ENCODE measurements at places on chromosomes 16 and 17. TPM values are rescaled to one million over a fixed set of nuclear protein-coding genes. Genes with fewer than 3 reads are reported as not detected.

DNA sequence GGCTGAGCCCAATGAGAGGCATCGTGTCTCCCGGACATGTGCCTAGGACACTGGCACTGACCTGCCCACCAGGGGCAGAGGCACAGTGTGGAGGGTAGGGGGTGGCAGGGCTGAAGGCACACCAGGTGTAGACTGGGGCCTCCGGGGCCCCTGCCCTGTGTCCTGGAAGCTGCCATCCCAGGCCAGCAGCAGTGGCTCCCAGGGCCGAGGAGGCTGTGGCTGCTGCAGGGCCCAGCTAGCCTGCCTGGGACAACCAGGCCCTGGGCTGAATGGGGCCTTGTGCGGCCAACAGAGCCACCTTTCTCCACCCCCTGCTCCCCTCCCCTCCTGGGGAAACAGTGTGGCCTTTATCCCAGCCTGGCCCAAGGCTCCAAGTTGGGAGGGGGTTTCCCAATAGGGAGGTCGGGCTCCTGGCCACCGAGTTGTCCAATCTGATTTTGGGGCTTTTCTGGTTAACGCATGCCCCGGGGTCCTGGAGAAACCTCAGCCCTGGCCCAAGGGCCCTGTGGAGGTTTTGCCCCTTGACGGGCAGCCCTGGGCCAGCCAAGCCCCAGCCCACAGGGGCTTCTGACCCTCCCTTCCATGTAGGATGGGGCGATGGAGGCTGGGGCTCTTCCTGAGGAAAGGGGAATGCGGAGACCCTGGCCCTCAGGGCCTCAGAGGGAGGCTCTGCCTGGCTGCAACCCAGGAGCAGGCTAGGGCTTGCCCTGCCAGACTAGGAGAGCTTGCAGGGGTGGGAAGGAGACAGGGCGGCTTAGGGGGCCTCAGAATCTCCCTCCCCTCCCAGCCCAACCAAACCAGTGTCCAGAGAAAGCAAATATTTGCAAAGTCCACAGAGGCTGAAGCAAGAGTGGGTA, 4.2 kb downstream of the MTSS2 start:
- no peaks in the 10 kb centered on the region for H3K36me3 ChIP-seq
- H3K27me3 ChIP-seq = no peaks in the 10 kb centered on the region
- H3K4me3 ChIP-seq = peak overlapping the region; percentile 1
- peaks cover 51% of the 10 kb centered on the region for H3K4me1 ChIP-seq
- DNase-seq = no peak

Gene PMP22
- total RNA-seq = 246 TPM

DNA sequence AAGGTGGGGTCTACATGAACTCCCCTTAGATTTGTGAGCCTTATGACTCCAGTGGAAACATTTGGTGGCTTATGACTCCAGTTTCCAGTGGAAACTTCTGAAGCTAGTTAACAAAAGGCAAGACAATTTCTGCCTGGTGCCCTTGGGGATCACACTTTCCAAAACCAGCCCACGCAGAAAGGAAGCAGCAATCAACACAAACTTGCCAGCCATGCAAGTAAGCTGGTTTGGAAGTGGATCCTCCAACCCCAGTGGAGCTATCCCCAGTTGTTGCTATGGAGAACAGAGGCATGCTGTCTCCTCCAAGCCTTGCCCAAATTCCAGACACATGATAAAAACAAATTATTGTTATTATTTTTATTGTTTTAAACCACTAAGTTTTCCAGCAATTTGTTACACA, 130.9 kb downstream of the CDH11 start:
- H3K4me1 ChIP-seq = no peaks in the 10 kb centered on the region
- DNase-seq = no peak
- H3K27me3 ChIP-seq = no peaks in the 10 kb centered on the region
- H3K4me3 ChIP-seq = no peak overlapping the region

GRCh38 chr16:89828199-89828869, at the start of gene SPIRE2:
SPIRE2 (plus strand) TSS chr16:89828475; CDS start chr16:89828551, 76 bp downstream.
- peak within 1 kb of the TSS; percentile 80 for H3K27ac ChIP-seq
- no peaks in the 10 kb centered on the region for H3K27me3 ChIP-seq
- H3K4me1 ChIP-seq = peaks cover 21% of the 10 kb centered on the region
- H3K4me3 ChIP-seq = peak within 1 kb of the TSS; percentile 66
- no peaks in the 10 kb centered on the region for H3K36me3 ChIP-seq

GRCh38 chr16:56610017-56610608, 1.7 kb downstream of the MT2A start:
- peak overlapping the region; percentile 83 for H3K27ac ChIP-seq
- no peak for DNase-seq
- peaks cover 51% of the 10 kb centered on the region for H3K4me1 ChIP-seq
- H3K36me3 ChIP-seq = no peaks in the 10 kb centered on the region
- H3K27me3 ChIP-seq = no peaks in the 10 kb centered on the region

- H3K27me3 ChIP-seq = no peaks in the 10 kb centered on the region
- H3K36me3 ChIP-seq = no peaks in the 10 kb centered on the region
- DNase-seq = no peak
- no peak overlapping the region for H3K4me3 ChIP-seq
- H3K27ac ChIP-seq = peak overlapping the region; percentile 59
Measured at GRCh38 chr17:68577497-68577821, 23.7 kb downstream of the FAM20A start.

Gene PRR35
- total RNA-seq = not detected

- H3K4me1 ChIP-seq = peaks cover 78% of the 10 kb centered on the region
- H3K36me3 ChIP-seq = no peaks in the 10 kb centered on the region
- DNase-seq = no peak
- peak overlapping the region; percentile 98 for H3K27ac ChIP-seq
- H3K4me3 ChIP-seq = peak overlapping the region; percentile 96
Measured at GRCh38 chr17:1487939-1488825, 4.3 kb downstream of the MYO1C start.

DNA sequence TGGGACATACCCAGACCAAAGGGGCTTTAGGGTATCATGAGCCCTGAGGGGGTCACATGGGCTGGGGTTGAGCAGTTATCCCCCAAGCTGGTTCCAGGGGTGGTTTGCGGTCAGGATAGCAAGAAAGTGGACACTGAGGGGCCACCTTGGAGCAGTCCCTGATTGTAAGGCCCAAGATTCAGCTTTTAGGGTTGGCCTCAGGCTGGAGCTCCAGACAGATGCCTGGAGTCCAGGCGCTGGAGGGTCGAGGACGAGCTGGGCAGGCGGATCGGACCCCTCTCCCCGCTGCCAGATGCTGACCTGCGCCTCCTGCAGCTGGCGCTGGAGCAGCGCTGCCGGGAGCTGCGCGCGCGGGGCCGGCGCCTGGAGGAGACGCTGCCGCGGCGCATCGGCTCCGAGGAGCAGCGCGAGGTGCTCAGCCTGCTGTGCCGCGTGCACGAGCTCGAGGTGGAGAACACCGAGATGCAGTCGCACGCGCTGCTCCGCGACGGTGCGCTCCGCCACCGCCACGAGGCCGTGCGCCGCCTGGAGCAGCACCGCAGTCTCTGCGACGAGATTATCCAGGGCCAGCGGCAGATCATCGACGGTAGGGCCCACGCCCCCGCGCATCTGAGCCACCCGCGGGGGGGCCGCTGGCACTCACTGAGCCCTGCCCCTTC, 10.0 kb downstream of the BTBD17 start:
- no peak overlapping the region for H3K27ac ChIP-seq
- no peak overlapping the region for H3K4me3 ChIP-seq
- no peaks in the 10 kb centered on the region for H3K27me3 ChIP-seq
- no peaks in the 10 kb centered on the region for H3K36me3 ChIP-seq
- no peaks in the 10 kb centered on the region for H3K4me1 ChIP-seq

DNA sequence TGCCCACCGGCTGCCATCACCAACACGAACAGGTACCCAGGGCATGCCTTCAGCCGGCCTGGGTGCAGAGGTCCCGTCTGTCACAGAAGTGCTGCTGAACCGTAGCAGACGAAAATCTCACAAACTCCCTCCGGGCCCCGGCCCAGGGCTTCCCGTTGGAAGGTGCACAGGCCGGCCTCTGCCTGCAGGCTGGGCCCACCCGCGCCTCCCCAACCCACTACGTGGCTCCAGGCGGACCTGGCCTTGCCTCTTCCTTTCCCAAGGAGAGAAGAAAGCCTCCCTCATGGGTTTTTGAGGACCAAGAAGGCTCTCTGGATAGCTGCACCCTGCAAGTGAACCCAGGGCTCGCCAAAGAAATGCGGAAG, 45.5 kb upstream of the PABPN1L start:
- peaks cover 16% of the 10 kb centered on the region for H3K4me1 ChIP-seq
- no peaks in the 10 kb centered on the region for H3K27me3 ChIP-seq
- H3K4me3 ChIP-seq = no peak overlapping the region
- no peak for DNase-seq
- no peaks in the 10 kb centered on the region for H3K36me3 ChIP-seq

Gene ACTG1
- total RNA-seq = 2,441 TPM

DNA sequence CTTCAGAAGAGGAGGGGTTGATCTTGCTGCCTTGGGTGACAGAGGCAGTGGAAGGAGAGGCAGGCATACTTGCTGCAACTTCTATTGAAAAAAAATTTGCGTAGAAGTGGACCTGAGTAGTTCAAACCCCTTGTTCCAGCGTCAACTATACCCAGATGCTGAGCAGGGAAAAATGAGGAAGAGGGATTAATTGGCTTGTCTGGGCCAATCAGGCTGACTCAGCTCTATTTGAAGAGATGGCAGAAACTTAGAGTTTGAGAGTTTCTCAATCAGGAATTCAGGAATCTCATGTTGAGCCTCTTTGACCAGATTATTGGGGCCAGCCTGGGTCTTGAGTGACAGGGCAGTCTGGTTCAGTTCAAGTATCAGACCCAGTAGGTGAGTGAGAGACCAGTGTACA, 17.6 kb downstream of the CASC3 start:
- no peaks in the 10 kb centered on the region for H3K36me3 ChIP-seq
- no peak for DNase-seq
- H3K27ac ChIP-seq = peak overlapping the region; percentile 24
- no peaks in the 10 kb centered on the region for H3K27me3 ChIP-seq

DNA sequence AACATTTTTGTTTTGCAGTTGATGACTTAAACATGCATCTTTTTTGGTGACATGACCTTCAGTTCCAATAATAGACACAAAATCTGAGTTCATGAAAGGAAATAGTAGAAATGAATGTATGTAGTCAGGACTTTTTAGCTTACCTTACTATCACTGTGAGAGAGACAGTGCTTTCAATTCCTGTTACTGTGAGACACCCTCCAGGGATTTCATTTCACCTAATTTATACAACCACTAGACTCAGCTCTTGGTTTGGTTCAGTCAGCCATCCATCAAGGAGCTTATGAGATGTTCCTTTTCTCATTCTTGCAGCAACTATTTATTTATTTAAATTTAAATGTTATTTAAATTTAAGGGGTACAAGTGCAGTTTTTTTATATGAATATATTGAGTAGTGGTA, 77.9 kb downstream of the MAP2K4 start:
- H3K4me1 ChIP-seq = no peaks in the 10 kb centered on the region
- DNase-seq = no peak
- no peaks in the 10 kb centered on the region for H3K27me3 ChIP-seq

Gene RND2
- total RNA-seq = 1.5 TPM

Gene PCGF2
- total RNA-seq = 25.8 TPM

DNA sequence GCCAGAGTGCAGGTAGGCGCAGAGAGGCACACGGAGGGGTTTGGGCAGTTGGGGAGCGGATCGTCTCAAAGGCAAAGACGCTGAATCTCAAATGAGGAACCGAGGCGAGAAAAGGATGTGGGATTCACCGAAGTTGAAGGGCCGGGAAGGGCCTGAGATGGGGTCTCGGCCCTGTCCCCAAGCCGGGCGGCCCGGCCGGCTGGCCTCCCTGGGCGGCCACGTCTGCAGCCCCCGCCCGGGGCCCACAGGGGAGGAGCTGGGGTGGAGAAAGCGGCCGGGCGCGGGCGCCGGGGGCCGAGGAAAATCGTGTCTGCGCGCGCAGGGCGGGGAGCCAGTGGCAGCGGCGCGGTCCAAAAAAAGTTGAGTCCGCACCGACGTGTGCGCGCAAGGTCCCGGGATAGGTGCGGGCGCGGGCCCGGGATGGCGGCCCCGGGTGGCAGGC, 458 bp downstream of the SLC12A4 start:
- H3K4me3 ChIP-seq = peak overlapping the region; percentile 81
- H3K36me3 ChIP-seq = peaks cover 4% of the 10 kb centered on the region
- peak overlapping the region; percentile 89 for H3K27ac ChIP-seq
- H3K4me1 ChIP-seq = peaks cover 60% of the 10 kb centered on the region

DNA sequence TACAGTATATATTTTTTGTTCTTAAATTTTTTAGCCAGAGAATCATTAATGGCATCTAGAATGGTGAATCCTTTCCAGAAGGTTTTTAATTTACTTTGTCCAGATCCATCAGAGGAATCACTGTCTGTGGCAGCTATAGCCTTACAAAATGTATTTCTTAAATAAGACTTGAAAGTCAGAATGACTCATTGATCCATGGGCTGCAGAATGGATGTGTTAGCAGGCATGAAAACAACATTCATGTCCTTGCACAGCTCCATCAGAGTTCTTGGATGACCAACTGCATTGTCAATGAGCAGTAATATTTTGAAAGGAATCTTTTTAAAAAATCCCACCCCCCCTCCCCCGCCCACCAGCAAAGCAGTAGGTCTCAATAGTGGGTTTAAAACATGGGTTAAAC, 51.4 kb downstream of the CACNG1 start:
- no peak overlapping the region for H3K27ac ChIP-seq
- no peak for DNase-seq
- no peaks in the 10 kb centered on the region for H3K4me1 ChIP-seq
- H3K36me3 ChIP-seq = no peaks in the 10 kb centered on the region

DNA sequence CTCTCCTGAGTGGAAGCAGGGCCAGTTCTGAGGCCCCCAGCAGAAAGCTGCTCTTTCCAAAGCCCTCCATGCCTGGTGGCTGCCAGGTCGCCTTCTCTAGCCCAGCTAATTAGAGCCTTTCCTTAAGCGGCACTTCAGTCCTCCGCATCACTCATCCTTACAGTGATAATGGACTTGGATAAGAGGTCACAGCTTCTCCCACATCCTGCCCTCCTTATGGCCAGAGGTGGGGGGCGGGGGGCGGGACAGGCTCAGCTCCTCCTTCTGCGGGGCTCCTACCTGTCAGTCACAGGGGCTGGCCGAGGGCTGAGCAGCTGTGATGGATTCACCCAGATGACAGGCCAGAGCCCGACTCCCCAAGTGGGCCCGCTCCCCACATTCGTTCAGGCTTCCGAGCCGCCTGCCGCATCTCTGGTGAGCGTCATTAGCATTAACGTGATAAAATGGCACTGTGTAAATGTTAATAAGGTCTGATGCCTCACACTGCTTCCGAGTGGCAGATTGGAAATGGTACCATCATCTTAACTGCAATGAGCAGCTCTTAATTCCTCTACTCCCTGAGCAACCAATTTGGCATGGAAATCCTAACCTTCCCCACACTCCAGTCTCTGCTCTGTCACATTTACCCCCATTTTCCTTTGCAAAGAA, 41.3 kb downstream of the GRIN2C start:
- DNase-seq = no peak
- no peaks in the 10 kb centered on the region for H3K4me1 ChIP-seq
- H3K27me3 ChIP-seq = no peaks in the 10 kb centered on the region
- no peak overlapping the region for H3K4me3 ChIP-seq
- H3K36me3 ChIP-seq = no peaks in the 10 kb centered on the region
- no peak overlapping the region for H3K27ac ChIP-seq

DNA sequence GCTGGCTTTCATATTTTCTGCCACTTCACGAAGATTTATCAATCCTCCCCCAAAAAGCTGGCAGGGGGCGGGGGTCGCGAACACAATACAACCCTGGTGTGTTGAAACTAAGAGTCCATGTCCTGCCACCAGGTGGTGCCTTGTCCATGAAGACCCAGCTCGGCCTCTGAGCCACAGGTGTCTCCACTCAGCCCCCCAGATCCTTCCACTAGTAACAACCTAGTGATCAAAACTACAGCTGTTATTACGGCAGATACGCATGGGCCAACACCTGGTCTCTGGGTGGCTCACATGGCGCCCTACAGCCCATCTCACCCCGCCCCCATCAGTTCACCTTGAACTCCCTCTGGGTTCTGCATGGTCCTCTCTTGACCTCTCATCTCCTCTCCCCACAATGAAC, 27.7 kb downstream of the USP7 start:
- no peak overlapping the region for H3K4me3 ChIP-seq
- no peaks in the 10 kb centered on the region for H3K36me3 ChIP-seq
- H3K4me1 ChIP-seq = peaks cover 77% of the 10 kb centered on the region
- no peak overlapping the region for H3K27ac ChIP-seq
- DNase-seq = no peak
- no peaks in the 10 kb centered on the region for H3K27me3 ChIP-seq

Data from vagina (tissue), 2 donors.